ENCODE measurements at places on chromosomes 1 and 21.

DNA sequence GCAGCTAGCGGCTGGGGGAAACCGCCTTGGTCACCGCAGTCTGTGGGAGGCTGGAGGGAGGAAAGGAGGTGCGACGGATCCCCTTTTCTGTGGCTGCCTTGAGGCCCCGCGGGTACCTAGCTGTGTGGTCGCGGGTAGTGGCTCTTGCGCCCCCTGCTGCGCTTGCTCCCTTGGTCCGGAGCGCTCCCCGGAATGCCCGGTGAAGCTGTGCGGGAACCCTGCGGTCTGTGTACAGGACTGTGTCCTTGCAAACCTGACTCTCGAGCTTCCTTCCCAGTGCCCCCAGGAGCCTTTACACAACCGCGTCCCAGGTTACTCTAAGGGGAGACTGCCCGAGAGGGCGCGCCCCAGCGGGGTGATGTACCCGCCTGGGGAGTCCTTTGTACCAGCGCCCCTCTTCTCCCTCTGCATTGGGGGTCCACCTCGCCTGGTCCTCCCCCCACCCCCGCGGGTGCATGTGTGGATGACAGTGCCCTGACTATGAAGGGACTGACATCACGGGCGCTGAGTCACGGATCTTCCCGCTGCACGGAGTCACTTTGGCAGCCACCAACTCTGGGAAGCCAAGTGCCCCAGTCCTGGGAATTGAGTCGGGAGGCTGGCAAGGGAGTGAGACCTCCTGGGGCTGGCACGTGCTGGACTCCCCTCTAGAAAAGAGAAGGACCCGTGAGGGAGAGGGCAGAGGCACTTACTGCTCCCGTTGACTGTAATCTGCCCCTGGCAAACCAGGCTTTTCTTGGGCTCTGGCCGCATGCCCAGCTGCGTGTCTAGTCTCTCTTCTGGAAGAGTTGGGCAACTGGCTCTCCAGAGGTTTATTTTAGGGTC is 816 bp downstream of the IL6R start:
- DNase-seq = peak; percentile 57

DNA sequence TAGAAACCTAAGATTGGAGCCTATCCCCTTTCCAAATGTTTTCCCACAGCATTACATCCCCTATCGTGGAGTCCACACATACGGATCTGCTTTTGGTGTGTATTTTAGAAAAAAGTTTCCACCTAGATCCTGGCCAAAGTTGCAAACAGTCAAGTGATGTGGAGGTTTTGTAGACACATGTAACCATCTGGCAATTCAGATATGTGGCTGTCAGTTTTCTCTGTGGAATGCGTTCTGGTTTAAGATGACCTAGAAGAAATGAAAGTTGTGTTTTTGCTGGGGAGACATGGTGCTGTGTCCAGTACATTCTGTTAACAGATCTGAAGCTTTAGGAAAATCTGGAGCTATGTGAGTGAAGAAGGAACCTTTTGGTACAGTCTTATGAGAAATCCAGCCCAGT is 14.8 kb downstream of the RNF220 start:
- DNase-seq = no peak

DNA sequence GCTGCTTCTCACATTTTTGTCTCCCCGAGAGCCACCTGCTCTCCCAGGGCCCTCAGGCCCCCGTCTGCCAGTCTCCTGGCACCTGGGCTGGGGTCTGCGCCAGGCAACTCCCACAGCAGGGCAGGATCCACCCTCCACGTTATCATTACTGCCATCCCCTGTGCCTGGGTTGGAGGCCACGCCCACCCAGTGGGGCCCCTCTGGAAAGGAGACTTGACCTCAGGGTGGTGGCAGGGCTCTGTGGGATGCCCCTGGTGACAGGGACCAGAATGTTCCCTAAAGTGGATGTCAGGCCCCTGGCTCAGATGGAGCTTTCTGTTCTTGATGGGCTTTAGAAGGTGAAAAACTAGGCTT is 66.6 kb downstream of the SKI start:
- no peak for DNase-seq

- DNase-seq = no peak
Measured at GRCh38 chr1:216607067-216607697, 116.0 kb downstream of the ESRRG start.

DNA sequence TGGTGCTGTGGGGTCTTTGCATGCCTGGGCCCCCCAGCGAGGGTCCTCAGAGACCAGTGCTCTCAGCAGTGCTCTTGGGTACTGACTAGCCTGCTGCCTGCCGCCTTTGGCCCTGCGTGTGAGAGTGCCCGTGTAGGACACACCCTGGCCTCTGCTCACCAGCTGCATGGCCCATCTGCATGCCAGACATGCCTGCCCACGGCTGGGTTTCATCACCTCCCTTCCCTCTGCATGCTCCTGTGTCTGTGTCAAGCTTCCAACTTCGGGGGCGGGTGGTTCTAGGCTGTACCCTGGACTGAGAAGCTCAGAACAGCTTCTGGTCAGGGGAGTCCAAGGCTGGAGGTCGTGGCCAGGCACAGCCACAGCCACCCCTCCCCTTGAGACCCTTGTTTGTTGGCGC is 56.9 kb downstream of the PTPRF start:
- DNase-seq = no peak

- DNase-seq = no peak
Measured at GRCh38 chr1:224851848-224852261, 77.6 kb upstream of the DNAH14 start.

DNA sequence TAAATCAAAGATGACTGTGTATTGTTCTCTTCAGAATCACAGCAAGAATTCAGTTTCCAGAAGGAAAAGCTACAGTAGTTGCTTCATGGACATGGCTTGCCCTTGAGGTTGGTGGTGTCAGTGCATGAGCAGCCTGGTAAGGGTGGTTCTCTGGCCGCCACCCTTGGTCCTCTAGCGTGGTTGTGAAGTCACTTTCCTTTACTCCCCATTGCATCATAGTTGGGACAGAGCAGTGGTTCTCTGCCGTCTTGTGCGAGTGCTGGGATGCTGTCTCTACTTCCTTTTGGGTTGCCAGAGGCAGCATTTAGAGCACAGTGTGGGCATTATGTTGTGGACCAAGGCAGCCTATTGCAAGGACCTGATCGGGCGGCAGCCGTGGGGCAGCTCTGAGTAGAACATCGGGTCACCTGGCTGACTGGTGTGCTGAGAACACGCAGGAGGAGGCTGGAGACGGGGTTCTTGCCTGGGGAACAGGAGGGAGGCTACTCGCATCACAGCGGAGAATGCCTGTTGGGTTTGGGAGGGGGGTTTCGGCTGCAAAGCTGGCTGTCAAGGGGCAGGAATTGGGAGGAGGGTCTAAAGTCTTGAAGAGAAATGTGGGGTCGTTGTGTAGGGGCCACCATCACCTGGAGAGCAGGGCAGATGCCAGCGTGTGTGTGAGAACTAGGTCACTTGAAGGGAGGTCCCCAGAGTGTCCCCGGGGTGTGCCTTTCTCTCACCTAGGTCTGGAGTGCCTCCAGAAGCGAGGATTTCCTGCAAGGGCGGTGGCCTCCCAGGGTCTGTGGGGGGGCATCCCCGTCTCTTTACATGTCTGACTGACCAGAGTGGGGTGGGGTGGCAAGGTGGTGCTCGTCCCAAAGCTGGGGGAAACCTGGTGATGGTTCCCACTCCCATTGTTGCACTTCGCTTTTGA is 6.3 kb downstream of the ARF1 start:
- no peak for DNase-seq

GRCh38 chr1:206962272-206962671 is 8.0 kb downstream of the FCAMR start:
- no peak for DNase-seq

GRCh38 chr21:41325138-41325912 is 8.7 kb downstream of the FAM3B start:
- DNase-seq = no peak

- DNase-seq = no peak
Measured at GRCh38 chr21:33695813-33696212, 53.5 kb downstream of the ITSN1 start.

GRCh38 chr1:18950401-18951026 is 6.0 kb downstream of the IFFO2 start:
- no peak for DNase-seq

DNA sequence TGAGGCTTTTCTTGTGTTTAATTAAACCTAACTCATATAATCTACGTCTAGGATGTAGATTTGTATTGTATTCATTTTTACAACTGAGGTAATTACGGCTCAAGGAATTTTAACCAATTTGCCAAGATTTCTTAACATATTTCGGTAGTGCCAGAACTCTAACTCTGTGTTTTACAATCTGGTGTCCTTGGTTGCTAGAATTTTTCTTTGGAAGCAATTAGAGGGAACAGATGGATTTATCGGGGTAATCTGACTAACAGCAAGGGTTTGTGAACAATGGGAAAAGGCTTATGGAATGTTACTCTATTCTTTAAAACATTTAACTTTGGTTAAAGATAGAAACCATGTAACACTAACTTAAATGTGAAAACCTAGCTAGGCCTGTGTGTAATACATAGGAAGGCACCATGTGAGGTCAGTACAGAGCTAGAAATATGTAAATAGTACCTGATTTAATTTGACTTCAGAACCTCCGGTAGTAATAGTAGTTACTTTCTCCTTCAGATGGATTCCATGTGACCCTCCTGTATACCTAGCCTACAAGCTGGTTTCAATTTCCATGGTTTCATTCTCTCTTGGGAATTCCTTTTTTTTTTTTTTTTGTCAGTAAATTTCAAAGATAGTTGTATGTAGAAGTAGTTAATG is 1.2 kb downstream of the MTF2 start:
- no peak for DNase-seq

GRCh38 chr21:8992731-8993174 is 1528.6 kb upstream of the TPTE start:
- DNase-seq = no peak

DNA sequence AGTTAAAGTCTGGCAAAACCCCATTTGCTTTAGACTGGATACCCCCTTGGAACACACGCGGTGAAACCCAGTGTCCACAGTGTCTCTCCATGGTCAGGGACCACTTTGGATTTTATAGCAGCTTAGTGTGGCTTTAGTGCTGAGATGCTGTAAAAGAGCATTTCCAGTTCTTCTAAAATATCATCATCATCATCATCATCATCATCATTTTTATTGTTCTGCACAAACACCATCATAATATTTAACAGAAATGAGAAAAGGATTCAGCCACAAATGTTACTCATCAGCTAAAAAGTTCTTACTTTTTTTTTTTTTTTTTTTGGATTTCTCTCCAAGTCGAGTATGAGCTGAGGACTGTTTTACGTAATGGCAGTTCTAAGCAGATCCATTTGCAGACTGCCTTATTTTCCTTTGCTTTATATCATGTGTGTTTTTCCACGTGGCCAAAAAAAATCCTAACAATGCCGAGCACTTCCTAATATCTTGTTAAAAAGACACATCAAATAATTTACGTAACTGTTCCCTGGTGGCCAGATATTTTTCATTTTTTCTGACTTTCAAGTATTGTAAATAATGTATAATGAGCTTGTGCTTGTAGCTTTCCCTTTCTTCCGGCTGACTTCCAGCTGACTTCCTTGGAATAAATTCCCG is 62.8 kb downstream of the EVA1C start:
- no peak for DNase-seq

DNA sequence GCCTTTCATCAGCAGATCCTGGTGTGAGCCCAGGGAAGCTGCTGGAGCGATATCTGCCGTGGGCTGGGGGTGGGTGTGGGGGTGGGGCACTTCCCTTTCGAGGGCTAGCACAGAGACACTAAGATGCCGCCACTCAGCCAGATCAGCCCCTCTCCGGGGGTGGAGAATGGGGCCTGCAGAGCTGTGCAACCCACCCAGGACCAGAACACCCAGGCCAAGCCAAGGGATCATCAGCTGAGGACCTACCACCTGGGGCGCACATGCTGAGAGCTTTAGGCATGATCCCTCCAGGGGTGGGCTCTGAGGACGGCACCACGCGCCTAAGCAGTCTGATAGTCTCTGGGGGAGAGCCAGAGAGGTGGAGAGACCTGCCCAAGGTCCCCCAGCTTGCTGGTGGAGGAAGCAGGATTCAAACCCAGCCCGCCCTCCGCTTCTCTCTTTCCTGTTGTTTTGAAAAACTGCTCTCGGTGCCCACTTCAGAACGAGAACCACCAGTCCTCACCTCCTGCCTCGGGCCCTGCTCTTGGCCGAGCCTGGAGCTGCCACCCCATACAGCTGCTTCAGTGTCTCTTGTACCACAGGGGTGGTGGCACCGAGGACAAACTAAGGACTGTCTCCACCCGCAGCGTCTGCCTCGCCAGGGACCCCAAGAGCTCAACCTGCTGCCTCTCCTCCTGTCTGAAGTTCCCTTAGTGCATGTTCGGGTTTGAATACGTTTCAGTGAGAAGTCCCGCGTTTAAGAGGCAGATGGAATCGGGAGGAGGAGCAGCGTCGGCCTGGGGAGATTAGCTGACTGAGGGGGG is 39.7 kb upstream of the RUNX3 start:
- no peak for DNase-seq

GRCh38 chr21:38531039-38531541 is 32.8 kb upstream of the ERG start:
- DNase-seq = no peak

GRCh38 chr21:36544545-36544944 is 64.6 kb upstream of the CLDN14 start:
- DNase-seq = no peak

DNA sequence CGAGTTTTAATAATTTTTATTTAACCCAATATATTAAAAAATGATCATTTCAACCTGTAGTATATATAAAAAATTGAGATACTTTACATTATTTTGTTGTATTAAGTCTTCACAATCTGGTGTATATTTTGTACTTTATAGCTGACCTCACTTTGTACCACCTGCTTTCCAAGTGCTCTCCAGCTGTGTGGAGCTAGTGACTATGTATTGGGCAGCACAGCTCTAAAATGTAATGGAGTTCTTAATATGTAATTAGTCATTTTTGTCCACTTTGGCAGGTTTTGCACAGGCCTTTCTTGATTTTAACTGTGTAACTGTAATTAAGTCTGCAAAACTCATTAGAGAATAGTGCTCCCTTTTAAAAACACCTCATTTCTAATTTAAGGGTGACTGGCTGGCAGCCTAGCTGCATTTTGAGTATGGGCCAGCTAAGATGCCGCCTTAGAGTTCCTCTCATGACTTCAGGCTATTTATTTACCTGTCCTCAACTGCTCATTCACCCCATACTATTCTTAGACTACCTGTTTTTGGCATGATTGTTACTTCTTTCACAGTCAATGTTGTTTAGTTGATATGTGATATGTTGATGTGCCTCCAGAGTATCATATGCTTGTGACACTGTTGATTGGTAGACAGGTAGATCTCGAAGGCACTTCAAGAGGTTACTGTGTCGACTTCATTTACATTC is 43.2 kb downstream of the ZYG11B start:
- no peak for DNase-seq

DNA sequence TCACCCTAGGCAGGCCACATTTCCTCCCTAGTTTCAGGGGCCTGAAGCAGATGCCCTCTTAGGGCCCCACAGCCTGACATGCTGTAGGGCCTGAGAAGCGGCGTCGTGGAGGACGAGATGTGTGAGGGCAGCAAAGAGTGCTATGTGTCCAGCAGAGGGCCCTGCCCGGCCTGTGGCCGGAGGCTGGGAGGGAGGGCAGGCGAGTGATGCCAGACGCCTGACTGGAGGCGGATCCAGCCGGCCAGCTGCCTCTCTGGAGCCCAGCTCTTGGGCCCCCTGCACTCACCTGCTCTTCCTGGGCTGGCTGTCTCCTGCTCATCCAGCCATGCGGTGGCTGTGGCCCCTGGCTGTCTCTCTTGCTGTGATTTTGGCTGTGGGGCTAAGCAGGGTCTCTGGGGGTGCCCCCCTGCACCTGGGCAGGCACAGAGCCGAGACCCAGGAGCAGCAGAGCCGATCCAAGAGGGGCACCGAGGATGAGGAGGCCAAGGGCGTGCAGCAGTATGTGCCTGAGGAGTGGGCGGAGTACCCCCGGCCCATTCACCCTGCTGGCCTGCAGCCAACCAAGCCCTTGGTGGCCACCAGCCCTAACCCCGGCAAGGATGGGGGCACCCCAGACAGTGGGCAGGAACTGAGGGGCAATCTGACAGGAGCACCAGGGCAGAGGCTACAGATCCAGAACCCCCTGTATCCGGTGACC is at the start of gene GPR37L1:
GPR37L1 (plus strand) TSS at position 279 of the 697 bp plus-strand sequence; CDS start at position 326, 47 bp downstream.
- DNase-seq = no peak

Data from stimulated activated CD4-positive, alpha-beta T cell treated with anti-CD3 and anti-CD28 coated beads, Interleukin-1b, Interleukin-23, amount 100 ng/mL, for 1 hour (primary cell).